ENCODE measurements at places on chromosomes 16 and 17.

DNA sequence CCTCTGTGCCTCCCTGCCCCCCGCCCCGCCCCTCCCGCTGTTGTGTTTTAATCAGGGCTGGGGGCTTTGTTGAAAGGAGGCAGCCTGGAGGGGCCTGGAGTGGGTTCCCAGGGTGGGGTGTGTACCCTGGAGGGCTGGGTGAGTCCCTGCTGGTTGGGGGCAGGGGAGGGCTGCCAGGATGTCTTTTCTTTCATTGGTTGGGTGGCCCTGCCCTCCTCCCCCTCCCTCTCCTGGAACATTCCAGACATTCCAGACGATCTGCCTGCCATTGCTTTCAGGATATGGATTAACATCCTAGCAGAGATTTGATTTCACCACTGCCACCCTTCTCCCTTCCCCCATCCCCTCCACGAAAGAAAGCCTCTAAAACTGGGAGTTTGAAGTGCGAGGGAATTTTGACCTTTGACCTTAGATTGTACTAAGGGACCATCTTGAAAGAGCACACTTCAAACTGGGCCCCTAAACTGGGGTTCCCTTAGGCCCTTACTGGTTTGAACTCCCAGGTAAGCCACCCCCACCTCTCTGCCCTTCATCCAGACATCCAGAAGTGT, 25.3 kb downstream of the IGF2BP1 start:
- DNase-seq = no peak

DNA sequence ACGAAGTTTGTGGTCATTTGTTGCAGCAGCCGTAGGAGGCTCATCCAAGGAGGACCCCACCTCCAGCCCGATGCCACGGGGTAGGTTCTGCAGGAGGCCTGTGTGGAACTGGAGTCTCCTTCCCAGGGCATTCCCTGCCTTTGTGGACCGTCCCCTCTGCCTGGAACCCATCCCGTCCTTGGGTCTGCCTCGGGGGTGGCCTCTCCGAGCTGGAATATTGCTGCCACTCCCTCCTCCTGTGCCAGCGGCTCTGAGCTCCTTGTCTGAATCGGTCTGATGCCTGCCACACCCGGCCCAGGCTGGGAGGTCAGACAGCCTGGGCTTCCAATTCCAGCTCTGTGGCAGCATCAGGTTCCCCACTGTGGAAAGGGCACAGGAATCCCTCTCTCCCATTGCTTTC, 18.8 kb downstream of the DOC2B start:
- no peak for DNase-seq

DNA sequence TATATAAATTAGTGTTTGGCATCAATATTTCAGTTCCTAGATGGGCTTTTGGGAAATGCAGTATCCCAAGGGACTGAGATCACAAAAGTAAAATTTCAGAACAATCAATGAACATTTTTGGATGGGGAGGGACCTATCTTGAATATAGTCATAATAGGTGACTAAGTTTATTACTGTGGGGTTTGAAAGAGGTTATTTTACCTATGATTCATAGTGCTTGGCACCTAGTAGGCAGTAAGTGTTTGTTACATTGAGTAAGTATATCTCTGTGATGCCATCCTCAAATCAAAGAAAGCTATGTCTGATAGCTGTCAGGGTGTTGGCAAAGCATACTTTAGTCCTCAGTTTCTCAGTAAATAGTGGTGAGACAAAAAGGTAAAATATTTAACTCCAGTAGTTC, 36.9 kb downstream of the ZNF207 start:
- DNase-seq = no peak

- no peak for DNase-seq
Measured at GRCh38 chr17:62750631-62751051, 57.5 kb downstream of the MARCHF10 start.

- DNase-seq = no peak
Measured at GRCh38 chr16:15715221-15715620, 65.2 kb downstream of the NDE1 start.

- no peak for DNase-seq
Measured at GRCh38 chr16:88295671-88296436, 86.9 kb upstream of the ZNF469 start.

- no peak for DNase-seq
Measured at GRCh38 chr16:88737298-88738150, 31.2 kb downstream of the CTU2 start.

DNA sequence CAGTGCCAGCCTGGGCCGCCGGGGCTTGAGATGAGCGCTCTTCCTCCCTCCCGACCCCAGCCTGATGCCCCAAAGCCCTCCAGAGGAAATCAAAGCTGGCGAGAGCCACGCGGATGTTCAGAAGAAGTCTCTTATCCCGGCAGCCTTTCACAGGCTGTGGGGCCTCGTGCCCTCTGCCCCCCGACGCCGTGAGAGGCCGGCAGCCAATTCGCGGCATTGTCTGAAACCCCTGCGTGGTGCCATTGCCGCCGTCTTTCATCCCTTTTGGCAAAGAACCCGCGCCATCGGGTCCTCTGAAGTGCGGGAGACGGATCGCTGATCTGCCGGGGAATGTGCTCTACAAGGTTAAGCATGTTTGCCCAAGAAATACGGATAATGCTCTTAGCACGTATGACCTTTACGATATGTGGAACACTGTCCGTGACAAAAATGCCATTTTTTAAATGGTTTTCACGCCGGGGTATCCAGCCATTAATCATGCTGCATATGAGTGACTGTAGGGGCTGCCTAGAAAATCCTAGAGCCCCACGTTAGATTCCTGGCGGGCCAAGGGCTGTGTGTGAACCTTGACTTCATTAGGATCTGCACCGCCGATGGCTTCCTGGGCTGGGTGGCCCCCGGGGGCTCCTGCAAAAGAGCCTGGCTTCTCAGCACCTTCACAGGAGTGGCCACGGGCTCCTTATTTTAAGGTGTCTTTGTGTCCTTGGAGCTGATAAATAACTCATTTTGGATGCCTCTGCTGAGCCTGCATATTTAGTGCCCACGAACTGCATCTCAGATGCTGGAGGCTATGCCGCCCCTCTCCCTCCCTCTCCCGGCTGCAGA, 165.1 kb upstream of the TNRC6C start:
- DNase-seq = no peak

DNA sequence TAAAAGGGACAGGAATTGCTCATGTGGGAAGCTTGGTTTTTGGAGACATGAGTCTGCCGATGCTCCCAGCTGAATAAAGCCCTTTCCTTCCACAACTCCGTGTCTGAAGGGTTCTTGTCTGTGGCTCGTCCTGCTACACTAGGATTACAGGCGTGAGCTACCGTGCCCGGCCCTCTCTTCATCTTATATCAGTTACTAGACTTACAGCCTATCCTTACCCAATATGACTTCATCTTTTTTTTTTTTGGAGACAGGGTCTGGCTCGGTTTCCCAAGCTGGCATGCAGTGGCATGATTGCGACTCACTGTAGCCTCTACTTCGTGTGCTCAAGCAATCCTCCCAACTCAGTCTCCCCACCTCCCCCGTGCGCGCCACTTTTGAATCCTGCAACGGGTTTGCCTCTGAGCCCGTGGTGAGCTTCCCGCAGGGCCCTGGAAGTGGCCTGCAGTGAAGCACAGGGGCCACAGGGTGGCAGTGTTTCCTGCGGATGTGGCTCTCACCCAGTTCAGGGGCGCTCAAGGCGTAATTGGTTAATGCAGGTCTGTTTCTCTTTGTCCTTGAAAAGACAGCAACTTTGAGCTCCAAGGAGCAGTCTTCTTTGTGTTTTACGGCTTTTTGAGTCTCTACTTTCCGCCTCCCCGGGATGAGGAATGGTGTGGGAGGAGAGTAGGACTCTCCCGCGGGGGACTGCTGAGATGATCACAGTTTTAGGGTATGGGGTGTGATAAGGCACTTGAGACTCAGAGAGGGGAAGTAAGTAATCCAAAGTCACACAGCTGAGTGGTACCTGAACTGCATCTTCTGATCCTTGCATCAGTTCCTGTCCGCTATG, 22.7 kb upstream of the GPRC5B start:
- no peak for DNase-seq

GRCh38 chr16:69709456-69710084, 16.8 kb downstream of the NQO1 start:
- no peak for DNase-seq

GRCh38 chr16:11670171-11671131, 2.2 kb downstream of the SNN start:
- no peak for DNase-seq

DNA sequence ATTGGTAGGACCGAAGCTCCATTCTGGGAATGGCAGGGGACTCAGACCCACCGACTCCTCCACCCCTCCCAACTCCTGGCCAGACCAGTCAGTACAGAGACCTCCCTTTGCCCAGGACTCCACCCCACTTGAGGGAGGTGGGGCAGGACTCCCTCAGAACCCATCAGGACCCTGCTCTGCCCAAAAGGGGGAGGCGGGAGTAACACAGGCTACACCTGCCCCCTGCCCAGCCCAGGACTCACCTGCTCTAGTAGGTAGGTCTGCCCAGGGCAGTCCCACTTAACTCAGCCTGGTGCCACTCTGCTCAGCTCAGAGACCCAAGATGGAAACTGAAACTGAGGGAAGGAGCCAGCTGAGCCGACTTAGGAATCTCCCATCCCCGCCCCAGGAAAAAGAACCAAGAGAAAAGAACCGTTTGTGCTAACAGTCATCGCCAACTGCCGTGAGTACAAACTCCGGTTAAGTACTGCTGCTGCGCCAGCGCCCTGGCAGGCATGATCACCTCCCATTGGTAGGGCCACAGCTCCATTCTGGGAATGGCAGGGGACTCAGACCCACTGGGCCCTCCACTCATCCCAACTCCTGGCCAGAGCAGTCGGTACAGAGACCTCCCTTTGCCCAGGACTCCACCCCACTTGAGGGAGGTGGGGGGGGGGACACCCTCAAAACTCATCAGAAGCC, 503 bp downstream of the DHX58 start:
- no peak for DNase-seq

GRCh38 chr17:4498461-4499397, at the start of gene SPNS2:
Gene SPNS2 (plus strand): TSS chr17:4498881. CDS start chr17:4499048, 167 bp downstream.
- DNase-seq = no peak

GRCh38 chr16:48524348-48525200, 85.4 kb downstream of the N4BP1 start:
- no peak for DNase-seq

DNA sequence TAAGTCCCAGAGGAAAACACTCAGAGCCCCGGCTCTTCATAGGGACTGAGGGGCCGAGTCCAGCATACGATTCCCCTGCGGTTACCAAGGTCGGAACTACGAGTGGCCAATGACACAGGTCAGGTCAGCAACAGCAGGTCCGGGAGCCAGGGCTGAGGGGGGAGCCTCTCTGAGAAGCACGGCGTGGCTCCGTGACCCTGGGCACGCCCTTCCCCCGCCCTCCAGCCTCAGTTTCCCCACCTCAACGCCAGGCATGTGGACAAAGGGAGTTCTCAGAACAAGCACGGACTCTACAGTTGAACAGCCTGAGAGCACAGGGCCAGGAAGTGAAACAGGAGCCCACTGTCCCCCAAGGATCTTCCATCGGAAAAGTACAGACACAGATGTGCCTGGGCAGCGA, 25.6 kb downstream of the TPSD1 start:
- no peak for DNase-seq

DNA sequence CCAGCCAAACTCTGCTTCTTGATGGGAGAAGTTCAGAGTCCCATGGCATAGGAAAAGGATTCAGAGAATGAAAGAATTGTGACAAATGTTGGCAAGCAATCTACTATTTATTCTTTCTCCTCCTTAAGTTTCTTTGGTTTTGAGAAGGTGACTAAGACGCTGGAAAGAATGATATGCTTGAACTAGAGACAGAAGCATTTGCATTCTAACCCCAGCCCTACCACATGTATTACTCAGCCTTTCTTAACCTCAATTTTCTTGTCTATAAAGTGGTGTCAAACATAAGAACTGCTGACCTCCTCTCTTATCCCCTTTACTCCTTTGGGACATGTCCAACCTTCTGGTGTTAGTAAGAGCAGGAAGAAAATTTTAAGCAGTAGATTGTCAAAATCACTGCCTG, 124.7 kb downstream of the HS3ST2 start:
- DNase-seq = no peak

DNA sequence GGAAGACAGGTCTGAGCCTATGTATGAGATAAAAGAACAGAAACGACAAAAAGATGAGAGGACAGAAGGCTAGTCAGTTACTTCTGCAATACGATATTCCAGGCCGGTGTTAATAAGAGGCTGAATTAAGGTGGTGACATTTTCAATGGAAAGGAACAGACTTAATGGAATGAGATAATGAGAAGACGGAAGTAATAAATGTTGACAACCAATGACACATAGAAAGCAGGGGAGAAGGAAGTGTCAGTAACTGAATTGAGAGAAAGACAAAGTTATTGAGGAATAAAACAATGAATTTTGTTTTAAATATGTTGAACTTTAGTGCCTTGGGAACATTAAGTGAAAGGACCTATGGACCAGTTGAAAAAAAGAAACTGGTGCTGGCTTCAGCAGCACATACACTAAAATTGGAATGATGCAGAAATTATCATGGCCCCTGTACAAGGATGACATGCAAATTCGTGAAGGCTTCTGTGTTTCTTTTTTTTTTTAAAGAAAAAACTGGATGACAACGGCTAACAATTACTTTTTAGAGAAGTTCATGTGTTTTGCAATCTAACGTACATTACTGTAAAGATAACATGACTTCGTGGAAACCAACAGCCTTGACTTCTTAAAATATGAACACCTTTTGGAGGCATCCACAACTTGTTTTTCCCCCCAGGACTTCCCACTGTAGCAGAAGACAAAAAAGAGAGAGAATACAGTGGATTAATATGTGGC, 18.5 kb upstream of the CPD start:
- no peak for DNase-seq

- DNase-seq = no peak
Measured at GRCh38 chr16:23484510-23485256, 25.6 kb downstream of the GGA2 start.

DNA sequence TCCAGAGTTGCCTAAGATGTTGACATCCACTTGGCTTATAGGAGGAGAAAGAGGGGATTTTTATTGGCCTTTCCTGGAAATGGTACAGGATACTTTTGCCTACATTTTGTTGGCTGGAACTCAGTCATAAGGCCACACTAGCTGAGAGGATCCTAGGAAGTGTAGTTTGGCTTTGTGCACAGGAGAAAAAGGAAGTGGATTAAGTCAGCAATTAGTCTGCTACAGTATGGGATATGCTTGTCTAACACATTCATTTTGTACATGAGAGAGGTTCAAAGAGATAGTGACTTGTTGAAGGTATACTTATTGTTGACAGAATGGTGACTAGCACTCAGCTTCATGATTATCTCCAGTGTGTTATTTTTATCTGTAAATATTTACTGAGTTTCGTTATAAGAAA, 10.3 kb downstream of the UTP18 start:
- DNase-seq = no peak

DNA sequence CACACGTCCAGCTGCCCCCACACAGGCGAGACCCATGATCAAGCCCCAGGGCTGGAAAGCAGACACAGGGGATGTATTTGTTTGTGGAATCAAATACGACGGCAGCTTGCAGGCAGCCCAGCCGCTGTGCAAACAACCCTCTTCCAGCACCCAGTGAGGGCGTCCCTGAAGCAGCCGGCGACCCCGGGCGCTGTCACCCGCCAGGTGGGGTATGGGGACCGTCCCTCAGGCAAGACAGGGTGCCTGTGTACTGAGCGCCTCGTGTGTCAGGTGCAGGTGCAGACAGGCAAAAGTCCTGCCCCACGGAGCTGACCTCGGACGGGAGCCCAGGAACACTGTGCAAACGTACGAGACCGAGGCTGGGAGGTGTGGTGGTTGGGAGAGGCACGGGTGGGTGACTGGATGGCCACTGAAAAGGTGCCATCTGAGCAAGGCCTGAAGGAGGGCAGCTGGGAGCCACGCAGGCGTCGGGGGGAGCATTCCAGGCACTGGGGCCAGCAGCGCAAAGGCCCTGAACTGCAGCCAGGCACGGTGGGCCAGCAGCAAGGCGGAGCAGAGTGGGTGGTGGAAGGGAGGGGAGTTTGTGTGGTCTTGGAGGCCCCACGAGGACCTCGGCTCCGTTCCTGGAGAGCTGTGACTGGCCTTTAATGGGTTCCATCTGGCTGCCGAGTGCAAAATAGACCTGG, 48.5 kb downstream of the CBFA2T3 start:
- no peak for DNase-seq
